CD4-positive, alpha-beta memory T cell (primary cell): ENCODE measurements at places on chromosomes 3 and 15. TPM values are rescaled to one million over a fixed set of nuclear protein-coding genes. Genes with fewer than 3 reads are reported as not detected.

MESP1 gene
- total RNA-seq: 0.79 TPM

- no peak overlapping the region for H3K4me3 ChIP-seq
- H3K27me3 ChIP-seq: no peaks in the 10 kb centered on the region
- no peak overlapping the region for H3K27ac ChIP-seq
These were observed 279.8 kb downstream of the ARRDC4 start for GRCh38 chr15:98240303-98240702.

- no peak for DNase-seq
- no peak overlapping the region for H3K4me3 ChIP-seq
- H3K27ac ChIP-seq: no peak overlapping the region
- peaks cover 32% of the 10 kb centered on the region for H3K4me1 ChIP-seq
- no peaks in the 10 kb centered on the region for H3K27me3 ChIP-seq
These were observed 27.9 kb downstream of the SEMA7A start for GRCh38 chr15:74405823-74406222.

TTBK2 gene
- 27.4 TPM for total RNA-seq

DNA sequence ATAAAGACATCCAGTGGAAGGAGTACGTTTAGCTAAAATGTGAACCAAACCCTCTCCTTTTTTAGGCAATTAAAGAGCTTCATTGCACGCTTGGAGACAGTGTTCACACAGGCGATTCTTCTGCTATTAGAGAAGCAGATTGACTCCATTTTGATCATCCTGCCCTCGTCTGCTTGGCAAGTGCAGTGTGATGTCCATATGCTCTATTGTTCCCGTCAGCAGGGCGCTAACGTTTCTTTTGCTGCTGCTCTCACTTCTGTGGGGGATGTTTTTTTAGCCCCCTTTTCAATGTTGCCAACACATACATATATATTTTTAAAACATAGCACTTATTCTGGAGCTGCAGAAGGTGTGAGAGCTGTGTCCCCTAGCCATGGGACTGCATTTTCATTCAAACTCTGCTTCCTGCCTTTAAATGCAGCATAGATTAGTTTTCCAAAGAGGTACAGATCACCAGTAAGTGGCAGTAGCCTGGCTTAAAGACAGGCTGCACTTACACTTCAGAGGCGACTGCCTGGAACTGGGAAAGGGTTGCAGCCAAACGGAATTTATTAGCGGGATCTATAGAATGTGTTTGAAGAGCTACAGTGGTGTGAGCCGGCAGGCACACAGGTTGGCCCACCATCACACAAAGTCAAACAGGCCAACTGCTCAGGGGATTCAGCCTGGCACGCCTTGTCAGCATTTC lies 292.6 kb upstream of the DPH6 start:
- no peak overlapping the region for H3K4me3 ChIP-seq
- no peaks in the 10 kb centered on the region for H3K4me1 ChIP-seq
- no peak overlapping the region for H3K27ac ChIP-seq
- no peak for DNase-seq
- no peaks in the 10 kb centered on the region for H3K36me3 ChIP-seq

DNA sequence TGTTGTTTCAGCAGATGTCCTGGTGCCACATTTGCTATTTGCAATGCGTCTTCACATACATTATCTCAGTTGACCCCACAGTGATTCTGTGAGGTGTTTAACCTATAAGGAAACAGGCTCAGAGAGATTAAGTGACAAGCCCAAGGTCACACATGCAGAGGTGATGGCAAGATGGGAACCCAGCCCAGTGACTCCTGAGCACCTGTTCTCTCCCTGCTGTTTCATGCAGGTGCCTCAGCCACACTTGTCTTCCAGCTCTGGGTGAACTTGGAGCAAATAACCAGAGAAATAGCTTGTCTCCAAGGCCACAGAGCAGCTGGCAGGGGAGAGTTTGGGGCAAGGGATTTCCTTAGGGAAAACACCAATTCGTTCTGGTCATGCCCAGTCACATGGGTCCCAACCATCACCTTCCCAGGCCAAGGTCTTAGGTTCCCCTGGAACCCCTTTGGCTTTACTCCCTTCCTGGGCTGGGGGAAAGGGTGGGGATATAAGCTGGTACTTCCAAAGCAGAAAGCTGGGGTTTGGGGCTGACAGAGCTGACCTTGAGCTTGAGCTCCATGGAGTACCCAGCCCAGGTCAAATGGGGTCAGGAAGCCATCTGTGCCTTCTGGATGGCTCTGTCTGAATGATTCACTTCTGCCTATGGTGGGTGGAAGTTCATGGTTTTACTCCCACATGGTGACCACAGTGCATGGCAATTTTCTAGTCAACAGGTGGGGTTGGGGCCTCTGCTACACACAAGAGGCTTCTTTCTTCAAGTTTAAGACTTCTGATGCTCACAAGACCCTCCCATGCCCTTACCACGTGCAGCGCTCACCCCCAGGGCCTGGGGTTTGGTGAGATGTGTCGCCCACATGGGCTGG lies 22.4 kb downstream of the LIPC start:
- H3K36me3 ChIP-seq: no peaks in the 10 kb centered on the region
- H3K27ac ChIP-seq: no peak overlapping the region
- H3K4me1 ChIP-seq: peaks cover 19% of the 10 kb centered on the region
- DNase-seq: no peak
- H3K4me3 ChIP-seq: no peak overlapping the region
- H3K27me3 ChIP-seq: no peaks in the 10 kb centered on the region

- DNase-seq: no peak
- H3K4me1 ChIP-seq: no peaks in the 10 kb centered on the region
- no peak overlapping the region for H3K27ac ChIP-seq
These were observed 133.4 kb downstream of the TPRA1 start for GRCh38 chr3:127457094-127457475.

GUCA1C gene
- not detected for total RNA-seq

DNA sequence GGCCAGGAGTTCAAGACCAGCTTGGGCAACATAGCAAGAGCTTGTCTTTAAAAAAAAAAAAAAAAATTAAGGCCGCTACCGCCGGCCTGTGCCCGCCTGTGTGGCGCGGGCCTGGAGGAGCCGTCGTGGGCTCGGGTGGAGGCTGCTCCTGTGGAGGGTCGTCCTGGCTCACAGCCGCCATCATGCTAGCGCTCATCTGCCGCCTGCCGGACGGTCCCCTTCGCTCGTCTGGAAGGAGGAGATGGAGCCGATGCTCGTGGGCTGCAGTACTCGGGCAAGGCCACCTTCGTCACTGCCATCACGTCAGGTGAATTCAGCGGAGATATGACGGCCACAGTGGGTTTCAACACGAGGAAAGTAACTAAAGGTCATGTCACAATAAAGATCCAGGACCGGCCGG lies 37.4 kb downstream of the TFRC start:
- H3K36me3 ChIP-seq: peaks cover 3% of the 10 kb centered on the region
- no peaks in the 10 kb centered on the region for H3K4me1 ChIP-seq

DNA sequence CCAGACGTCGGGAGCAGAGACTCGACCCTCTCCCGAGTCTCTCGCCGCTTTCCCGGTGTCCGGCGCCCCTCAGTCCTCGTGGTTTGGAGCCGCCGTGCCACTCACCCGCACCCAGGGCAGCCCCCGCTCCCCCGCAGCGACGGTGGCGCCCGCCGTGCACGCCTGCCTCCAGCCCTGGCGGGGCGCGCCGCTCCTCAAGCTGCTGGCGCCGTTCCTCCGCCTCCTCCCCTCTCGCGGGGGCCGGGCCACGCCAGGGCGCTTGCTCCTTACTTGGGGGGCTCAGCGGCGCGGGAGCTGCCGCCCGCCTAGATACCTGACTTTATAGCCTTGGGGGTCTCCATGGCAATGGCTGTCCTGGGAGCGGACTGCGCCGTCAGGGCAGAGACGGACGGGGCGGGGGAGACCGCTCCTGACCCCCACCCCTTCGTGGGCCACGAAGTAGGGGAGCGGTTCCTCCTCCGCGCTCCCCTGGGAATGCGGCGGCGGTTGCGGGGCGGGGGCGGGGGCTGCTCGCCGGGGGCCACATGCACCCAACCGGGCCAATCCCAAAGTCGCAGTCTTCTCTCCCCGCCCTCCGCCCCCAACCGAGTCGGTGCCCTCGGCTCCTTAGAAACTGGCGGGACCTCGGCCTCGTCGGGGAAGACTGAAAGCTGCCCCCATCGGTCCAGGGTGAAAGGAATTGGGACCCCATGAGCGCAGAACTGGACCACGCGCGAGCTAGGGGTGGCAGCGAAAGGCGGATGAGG lies at the start of gene ANKRD63:
ANKRD63 (minus strand) TSS at position 196 of the 746 bp plus-strand sequence. CDS start 478 bp downstream, outside the sequence.
- peak within 1 kb of the TSS; percentile 57 for H3K4me3 ChIP-seq
- no peak for DNase-seq
- H3K27ac ChIP-seq: no peak within 1 kb of the TSS
- peaks cover 6% of the 10 kb centered on the region for H3K27me3 ChIP-seq
- H3K4me1 ChIP-seq: peaks cover 13% of the 10 kb centered on the region

DNA sequence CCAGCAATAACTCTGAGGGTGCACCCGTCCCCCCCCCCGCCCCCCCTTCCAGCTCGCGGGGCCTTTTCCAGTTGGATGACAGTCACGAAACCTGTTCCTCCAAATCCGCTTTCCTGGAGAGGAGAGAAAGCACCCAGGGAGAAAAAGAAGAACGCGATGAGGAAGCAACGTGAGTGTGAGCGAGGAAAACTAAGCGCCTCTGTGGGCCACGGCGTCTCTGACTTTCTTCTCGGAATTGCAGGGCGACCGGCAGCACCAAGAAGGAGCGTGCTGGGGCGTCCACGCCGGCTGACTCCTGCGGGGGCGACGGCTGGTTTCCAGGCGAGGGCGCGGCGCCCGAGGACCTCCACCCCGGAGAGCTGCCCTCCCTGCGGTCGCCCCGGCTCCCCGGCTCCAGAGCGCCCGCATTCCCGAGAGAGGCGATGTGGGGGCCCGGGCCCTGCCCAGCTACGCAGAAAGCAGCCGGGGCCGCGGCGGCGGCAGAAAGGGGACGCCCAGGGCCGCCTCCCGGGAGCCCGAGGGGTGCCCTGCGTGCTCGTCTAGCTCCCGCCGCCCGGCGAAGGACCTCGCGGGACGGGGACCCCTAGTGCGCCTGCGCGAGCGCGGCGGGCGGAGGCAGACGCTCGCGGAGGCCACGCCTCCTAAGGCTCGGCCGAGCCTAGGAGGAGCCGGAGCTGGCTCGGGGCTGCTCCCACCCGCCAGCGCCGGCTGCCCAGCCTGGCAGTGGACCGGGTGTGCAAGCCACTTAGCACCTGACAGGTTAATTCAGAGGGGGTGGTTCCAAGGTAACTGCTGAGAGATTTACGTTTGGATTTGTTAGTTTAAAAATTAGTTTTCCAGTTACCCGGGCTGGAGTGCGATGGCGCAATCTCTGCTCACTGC lies 15.3 kb upstream of the ADIPOQ start:
- peak overlapping the region; percentile 47 for H3K27ac ChIP-seq
- peaks cover 21% of the 10 kb centered on the region for H3K27me3 ChIP-seq
- peak; percentile 88 for DNase-seq
- no peaks in the 10 kb centered on the region for H3K36me3 ChIP-seq
- H3K4me1 ChIP-seq: peaks cover 25% of the 10 kb centered on the region
- peak overlapping the region; percentile 65 for H3K4me3 ChIP-seq

NGRN gene
- total RNA-seq: 53.7 TPM

DNA sequence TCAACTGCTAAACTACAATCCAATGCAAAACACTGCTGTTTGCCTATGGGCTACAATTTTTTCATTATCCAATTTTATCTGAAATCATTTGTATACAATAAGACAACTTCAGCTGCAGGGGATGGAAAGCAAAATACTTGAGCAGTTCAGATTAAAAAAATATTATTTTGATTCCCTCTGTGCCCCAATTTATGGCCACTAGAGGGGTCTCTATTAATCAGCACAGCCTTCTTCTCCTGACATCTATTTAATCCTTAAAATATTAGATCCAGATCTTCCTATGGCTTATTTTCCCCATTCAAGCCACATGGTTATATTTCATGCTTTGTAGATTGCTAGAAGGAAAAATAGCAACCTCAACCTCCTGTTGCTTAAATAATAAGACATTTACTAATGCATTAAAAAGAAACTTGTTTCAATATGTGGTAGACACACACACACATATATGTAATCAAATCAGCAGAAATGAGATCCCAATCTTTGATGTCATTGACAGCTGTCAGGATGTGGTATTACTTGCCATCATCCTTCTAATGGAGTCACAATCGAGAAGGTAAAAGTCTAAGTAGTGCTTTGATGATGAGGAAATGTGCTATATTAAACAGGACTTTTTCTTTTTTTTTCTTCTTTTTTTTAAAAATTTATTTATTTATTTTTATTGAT lies 104.2 kb downstream of the P2RY1 start:
- no peak overlapping the region for H3K4me3 ChIP-seq
- H3K4me1 ChIP-seq: no peaks in the 10 kb centered on the region
- no peak overlapping the region for H3K27ac ChIP-seq
- no peaks in the 10 kb centered on the region for H3K27me3 ChIP-seq
- H3K36me3 ChIP-seq: no peaks in the 10 kb centered on the region

DNA sequence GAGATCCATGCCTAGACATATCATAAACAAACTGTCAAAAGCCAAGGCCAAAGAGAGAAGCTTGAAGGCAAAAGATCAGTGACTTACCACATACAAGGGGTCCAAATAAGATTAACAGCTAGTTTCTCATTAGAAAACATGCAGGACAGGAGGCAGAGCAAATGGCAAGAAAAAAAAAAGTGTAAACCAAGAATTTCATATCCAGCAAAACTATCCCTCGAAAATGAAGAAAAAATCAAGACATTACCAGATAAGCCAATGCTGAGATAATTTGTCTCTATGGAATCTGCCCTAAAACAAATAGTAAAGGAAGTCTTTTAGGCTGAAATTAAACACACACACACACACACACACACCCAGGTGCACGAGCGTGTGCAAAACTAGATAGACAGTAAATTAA lies 99.6 kb upstream of the NSMCE3 start:
- H3K27ac ChIP-seq: no peak overlapping the region
- no peaks in the 10 kb centered on the region for H3K36me3 ChIP-seq
- DNase-seq: no peak
- no peak overlapping the region for H3K4me3 ChIP-seq

GOLGA6L4 gene
- total RNA-seq: 3.1 TPM

- no peaks in the 10 kb centered on the region for H3K27me3 ChIP-seq
- H3K36me3 ChIP-seq: no peaks in the 10 kb centered on the region
- no peak overlapping the region for H3K4me3 ChIP-seq
- no peak for DNase-seq
These were observed 230.3 kb upstream of the RGMA start for GRCh38 chr15:93319121-93319814.

DNA sequence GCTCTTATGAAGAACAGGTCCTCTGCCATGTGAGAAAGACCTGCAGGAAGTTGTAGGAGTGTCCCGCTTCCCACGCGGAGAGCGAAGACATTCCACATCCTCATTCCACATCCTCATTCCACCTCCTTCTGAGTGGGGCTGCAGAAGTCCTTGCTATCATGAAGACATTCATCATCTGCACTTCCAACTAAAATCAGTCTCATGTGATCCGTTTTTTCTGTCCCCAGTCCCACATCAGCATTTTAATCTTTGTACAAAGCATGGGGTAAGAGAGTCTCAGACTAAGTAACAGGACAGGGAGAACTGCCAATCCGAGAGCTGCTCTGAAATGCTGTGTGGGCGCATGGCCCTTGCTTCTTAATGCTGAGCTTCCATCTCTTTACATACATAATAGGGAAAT lies 227.2 kb downstream of the RSRC1 start:
- no peak for DNase-seq
- H3K4me1 ChIP-seq: no peaks in the 10 kb centered on the region
- no peak overlapping the region for H3K27ac ChIP-seq

DNA sequence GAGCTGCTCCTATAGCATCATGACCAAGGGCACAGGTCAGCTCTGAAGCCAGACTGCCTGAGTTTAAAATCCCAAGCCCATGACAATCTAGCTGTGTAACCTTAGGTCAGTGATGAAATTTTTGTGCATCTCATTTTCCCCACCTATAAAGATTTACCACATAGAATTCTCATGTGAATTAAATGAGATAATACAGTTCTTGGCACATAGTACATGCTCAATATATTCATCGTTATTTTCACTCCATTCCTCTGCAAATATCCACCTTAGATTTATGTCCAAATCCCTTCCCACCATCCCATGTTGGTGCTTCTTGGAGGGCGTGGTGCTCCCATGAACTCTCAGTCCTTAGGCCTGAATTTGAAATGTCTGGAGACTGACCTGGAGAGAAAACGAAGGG lies 300.1 kb downstream of the TLE3 start:
- no peak overlapping the region for H3K27ac ChIP-seq
- no peaks in the 10 kb centered on the region for H3K27me3 ChIP-seq
- no peaks in the 10 kb centered on the region for H3K36me3 ChIP-seq
